NCI-H2081 (cell line): ENCODE measurements at places on chromosomes 1 and 21.

DNA sequence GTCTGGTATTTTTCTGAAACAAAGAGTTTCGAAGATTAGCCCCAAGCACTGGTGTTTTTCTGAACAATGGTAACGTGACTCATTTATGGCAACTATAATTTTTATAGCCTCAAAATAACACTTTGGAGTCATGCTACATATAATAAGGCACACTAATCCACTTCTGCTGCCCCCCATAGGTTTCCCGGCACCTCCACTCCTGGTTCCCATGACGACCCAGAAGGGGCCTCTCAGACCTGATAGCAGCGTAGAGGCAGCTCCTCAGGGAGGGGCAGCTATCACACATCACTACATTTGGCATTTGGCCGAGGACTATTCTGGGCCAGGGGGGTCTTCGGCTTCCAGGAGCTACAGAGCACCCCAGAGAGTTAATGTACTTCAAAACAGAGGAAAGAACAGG, 23.3 kb downstream of the CAPN8 start:
- DNase-seq = no peak

GRCh38 chr1:38815903-38816627, 43.5 kb downstream of the RRAGC start:
- peak; percentile 20 for DNase-seq

- DNase-seq = no peak
These were observed 261.5 kb downstream of the SMYD3 start for GRCh38 chr1:246245541-246245940.

GRCh38 chr1:48005253-48006117, 8.3 kb upstream of the TRABD2B start:
- DNase-seq = no peak

GRCh38 chr1:226455843-226456242, 48.0 kb upstream of the PARP1 start:
- no peak for DNase-seq

DNA sequence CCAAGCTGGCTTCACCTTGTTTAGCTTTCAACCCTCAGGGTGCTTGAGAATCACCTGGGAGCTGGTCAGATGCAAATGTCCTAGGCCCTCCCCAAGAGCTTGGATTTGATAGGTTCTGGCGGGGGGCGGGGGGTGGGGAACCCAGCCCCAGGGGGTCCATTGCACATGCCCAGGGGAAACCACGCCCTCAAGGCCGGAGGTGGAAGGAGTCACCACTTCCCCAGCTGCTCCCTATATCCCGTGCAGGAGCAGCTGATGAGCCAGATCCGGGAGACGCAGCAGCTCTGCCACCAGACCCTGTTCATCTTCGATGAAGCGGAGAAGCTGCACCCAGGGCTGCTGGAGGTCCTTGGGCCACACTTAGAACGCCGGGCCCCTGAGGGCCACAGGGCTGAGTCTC, 5.8 kb downstream of the TOR3A start:
- no peak for DNase-seq

- no peak for DNase-seq
These were observed 101.9 kb downstream of the PLPP3 start for GRCh38 chr1:56477164-56478111.

DNA sequence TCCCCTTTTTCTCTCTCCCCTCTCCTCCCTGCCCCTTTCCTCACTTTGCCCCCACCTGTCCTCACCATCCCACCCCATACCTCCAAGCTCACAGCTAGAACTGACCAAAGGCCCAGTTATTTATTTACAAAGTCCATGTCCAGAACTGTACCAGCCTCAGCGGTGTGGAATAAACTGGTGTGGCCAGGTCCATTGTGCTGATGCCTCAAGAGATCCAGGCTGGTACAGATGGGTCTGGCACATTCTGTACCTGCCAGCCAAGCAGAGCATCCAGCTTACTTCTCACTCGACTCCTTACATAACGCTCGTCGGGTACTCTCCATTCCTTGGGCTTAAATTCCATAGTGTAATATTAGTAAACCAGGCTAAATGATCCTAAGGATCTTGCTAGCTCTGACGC, 11.8 kb downstream of the PDZK1IP1 start:
- DNase-seq = no peak

DNA sequence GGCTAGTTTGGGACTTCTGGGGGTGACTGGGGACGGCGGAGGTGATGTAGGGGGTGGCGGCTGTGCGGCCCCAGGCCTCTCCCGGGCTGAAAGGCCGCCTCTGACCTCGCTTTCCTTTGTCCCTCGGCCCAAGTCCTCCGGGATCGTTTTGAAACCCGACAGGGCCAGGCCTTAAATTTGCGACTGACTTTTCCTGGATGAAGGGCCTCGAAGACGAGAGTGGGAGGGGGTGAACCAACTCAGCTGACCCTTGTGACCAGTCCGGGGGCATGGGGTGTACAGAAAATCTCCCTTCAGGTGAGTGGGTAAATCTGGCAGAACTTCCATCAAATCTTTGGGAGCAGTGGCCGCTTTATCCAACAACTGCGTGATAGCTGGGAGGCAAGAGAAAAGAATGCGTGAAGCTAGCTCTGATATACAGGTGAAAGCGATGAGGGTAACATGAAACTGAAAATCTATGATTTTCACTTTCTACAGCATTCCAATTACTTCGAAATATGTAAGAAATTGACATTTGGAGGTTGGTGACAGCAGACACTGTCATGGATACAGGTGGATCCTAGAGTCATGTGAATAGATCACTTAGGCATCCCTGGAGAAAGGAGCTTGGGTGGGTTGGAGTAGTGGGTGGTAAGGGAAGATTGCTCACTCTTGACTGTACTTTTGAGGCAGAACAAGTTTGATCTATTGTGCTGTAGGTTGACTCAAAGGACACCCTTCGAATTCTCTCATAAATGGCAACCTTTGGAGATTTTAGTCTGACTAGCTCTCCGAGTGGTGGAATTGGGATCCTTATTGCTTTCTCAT, 885 bp downstream of the AHCYL1 start:
- no peak for DNase-seq

GRCh38 chr1:24097663-24098062, 14.3 kb downstream of the MYOM3 start:
- DNase-seq = no peak

DNA sequence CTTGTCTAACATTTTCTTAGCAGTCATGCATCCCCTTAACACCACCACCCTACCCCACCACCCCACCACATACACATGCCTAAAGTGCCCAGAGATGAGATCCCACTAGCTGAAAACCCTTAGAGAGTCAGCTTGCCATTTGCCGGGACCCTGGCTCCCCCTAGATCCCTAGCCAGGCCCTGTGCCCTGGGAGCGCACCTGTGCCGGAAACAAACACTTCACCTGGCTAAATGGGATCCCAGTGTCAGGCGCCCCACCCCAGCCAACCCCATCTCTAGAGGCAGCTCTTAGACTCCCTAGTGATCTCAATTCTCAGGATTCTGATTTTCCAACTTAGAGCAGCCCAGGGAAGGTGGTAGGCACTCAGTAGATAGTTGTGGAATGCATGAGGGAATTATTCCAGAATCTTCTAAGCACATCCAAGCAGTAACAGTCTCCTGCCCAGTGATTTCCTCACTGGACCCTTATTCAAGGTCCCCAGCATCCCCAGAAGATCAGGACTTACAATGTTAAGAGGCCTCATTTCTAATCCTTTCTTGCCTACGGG, 105.2 kb downstream of the LAMC2 start:
- no peak for DNase-seq

GRCh38 chr1:169146576-169147214, 40.2 kb downstream of the ATP1B1 start:
- DNase-seq = no peak

DNA sequence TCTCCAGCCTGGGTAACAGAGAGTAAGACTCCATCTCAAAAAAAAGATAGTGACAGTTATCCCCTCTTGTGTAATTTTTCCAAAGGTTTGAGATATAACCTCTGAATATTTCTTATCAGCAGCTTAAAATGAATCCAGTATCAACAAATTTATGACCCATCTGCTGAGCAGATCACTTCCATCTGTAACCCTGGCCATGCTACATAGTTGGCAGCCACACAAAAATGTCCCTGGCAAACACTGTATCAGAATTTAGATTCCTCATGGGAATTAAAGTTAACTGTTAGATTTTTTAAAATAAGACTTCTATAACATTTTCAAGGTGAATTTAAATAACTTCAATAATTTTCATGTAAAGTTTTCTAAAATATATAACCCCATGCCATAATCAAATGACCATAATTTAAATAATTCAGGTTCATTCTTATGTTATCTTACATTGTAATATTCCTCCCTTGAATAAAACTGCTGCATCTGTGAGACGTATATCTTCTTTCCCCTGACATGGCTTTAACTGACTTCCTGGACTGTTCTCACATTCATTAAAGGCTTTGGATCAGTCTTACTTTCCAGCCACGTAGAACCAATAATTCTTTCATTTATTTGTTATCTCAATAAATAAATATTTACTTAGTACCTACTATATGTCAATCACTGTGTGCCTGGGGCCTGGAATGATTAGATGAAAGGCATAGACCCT, 5.3 kb upstream of the PRPF38B start:
- DNase-seq = no peak

- DNase-seq = no peak
These were observed 87.2 kb downstream of the VAV3 start for GRCh38 chr1:107877745-107878144.

- no peak for DNase-seq
These were observed 98.4 kb upstream of the KIAA1614 start for GRCh38 chr1:180814258-180814657.

DNA sequence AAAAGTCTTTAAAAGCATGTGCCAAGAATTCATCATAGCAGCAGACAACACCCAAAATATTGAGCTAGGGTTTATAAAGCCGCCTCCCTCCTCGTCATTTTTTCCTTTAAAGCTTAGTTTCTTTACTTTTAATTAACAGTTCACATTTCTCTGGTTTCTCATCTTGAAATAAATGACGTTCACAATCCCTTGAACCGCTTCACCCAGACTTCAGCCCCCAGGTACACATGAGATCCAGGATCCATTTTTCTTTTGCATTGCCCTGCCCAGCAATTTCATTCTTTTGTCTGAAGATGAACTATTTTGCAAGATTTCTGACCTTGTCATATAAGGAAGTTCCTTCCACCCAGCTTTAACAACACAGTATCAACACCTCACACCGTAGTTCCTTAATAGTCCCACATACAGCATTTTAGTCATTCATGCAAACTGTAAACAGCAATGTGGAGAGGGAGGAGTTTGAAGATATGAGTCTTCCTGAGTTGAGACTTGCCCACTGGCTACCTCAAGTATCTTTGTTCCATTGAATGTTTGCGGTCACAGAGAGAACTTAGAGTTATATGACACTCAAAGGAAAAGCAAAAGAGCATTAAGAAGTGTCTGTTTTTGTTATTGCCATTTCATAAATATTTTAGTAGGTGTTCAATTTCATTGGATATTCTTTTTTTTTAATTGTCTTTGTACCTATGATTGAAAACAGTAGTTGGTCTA, 35.3 kb upstream of the CACYBP start:
- DNase-seq = no peak

DNA sequence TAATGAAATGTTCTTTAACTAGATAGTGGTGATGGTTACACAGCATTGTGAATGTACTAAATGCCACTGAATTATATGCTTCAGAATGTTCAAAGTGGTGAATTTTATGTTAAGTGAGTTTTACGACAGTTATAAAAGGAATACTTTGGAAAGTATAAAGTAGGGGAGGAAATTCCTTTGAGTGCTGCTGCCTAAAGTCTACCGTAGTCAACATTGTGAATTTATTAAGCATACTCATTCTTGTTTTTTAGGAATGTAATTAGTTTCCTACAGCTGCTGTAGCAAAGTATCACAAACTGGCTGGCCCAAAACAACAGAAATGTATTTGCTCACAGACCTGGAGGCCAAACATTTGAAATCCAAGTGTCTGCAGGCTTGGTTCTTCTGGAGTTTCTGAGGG, 73.0 kb downstream of the SWT1 start:
- DNase-seq = no peak

GRCh38 chr1:88985032-88985431, 7.4 kb downstream of the KYAT3 start:
- peak; percentile 70 for DNase-seq

DNA sequence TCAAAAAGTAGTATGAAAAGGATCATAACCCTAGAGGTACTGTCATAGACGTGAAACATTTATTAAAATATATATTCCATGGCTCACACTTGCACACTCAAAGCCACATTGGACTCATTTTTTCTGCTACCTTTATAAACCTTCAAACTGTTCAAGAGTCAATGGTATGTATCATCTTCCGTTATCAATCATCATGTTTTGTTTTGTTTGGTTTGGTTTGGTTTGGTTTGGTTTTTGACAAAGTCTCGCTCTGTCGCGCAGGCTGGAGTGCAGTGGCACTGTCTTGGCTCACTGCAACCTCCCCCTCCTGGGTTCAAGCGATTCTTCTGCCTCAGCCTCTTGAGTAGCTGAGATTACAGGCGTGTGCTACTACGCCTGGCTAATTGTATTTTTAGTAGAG, 1.8 kb downstream of the IFNAR2 start:
- no peak for DNase-seq

DNA sequence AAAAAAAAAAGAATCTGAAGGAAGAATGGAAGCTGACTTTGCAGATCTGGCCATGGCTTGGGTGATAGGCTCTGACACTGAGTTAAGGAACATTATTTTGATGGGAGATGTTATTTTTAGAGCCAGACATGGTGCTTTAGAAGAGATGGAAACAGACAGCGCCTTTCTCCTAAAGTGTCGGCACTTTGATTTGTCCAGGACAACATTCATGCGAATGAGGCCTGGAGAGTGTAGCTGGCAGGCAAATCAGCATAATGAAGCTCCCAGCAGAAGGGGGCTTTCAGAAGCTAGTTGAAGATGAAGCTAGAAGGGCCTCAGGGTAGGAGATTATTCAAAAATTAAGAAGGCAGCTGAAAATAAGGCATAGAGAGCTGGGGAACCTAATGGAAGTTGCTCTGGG, 397.7 kb downstream of the RWDD3 start:
- DNase-seq = no peak

DNA sequence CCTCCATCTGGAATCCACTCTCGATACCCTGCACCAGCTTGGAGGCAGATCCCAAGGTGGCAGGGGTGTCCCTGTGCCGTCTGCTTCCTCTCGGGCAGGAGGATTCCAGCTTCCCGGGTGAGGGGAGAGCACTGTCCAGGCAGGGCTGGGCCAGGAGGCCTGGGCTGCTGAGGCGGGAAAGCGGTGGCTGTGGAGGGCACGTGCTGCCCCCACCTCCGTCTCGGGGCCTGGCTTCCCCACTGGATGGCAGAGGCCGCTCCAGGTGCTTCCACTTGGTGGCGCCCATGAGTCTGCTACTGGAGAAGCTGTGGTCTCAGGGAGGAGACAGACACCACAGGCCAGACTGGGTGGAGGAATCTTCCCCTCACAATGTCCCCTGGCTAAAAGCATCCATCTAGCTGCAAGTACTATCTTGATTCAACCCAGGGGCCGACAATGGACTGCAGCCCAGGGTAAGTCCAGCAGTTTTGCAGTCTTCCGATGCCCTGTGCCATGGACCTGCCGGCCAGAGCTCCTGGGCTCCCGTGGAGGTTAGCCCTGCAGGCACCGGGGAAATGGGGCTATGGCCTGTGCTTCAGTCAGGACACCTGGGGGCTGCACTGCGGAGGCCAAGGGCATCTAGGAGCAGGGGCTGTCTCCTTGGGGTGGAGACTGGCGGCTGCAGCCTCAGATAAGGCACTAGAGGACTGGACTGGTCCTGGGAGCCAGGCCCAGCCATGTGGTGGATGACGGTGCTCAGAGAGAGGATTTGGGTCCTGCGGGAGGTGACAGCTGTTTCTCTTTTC, 41.3 kb upstream of the EIF4G3 start:
- DNase-seq = peak; percentile 16
